ENCODE measurements at places on chromosomes 12 and 14.
A peak's percentile ranks its signal among the peaks of the same experiment; 100 is the strongest.

GRCh38 chr12:92107621-92108131 is 38.0 kb downstream of the BTG1 start:
- no peak for DNase-seq

DNA sequence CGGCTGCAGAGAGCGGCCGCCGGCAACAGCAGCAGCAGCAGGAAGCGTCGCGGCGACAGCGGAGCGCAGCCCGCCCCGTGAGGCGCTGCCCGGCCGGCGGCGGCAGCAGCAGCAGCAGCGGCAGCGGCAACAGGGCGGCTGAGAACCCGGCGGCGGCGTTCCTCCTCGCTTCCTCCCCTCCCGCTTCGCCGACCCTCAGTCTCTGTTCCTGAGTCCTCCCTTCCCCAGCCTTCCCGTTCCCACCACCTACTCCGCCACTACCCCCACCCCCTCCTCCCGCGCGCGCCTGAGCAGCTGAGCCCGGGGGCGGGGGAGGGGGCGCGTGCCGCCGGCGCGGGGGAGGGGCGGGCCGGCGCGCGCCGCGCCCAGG is 310 bp downstream of the BICDL1 start:
- no peak for DNase-seq

DNA sequence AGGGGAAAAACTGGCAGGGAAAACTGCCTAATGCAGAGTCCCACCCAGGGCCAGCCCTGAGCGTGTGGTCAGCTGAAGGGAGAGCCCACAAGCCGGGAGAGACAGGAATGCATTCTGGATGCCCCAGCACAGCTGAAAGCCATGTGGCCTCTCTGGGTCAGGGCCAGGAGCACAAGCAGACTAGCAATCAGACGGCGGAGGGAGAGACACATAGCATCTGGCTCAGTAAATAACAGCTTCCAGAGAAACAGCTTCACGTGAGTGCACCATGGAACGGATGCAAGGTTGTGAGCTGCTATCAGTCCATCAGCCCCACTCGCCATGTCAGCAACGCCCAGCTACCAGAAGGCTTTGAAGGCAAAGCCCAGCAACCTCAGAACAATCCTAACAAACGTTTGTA is 28.2 kb upstream of the TMEM106C start:
- no peak for DNase-seq

DNA sequence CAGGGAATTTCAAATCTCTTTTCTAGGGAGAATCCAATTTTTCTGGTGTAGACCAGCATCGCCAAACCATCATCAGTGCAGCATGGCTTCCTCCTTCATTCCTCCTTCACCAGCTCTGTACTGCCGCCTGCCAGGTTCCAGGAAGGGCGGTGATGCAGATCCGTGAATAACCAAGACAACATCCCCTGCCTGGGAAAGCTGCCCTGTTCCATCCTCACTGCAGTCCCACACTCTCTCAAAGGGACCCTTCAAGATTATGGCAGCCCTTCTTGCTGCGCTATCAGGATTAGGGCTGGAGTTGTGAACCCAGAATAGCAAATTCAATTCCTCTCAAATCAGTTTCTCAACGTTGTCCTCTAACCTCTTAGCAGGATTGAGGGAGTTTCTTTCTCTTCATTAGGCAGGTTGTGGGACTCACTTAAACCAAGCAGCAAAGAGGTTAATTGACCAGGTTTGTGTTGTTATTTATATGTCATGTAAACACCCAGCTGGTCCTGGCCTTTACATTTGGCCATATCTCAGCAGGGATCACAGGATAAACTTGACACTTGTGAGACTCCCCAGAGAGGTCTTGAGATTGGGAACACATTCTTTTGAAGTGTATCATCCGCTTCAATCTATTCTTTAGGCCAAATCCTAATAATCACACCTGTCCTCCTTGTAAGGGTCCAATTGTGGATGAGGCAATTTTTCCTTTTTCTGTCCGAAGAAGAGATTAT is 26.2 kb downstream of the TMEM30B start:
- DNase-seq = no peak

GRCh38 chr12:130667421-130667960 is 48.6 kb downstream of the RIMBP2 start:
- DNase-seq = no peak

DNA sequence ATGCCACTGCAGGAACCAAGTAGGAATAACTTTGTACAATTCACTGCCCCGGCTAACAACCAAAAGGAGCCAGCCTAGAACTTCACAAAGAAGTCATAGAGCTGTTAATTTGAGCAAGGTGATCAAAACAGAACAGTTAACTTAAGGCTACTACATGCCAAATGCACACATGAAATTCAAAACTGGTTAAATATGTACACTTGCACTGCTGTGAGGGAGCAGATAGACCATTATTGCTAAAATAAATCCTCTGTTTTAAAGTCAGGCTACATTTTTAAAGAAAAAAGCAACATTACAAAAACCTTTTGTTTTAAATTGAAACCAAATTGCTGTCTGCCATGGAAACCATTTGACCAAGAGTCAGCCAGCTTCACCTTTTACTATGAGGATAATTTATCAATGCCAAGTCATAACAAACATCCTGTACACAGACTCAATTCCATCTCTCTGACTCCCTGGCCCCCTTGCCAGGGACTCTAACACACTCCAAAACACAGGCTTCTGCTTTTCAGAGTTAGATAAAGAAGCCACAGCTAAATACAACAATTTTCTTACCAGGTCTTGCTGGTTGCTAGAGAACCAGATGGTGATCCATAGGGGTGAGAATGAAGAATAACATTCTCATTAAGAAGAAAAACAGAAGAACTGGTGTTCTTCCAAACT is 84.0 kb downstream of the LRP6 start:
- DNase-seq = no peak

GRCh38 chr14:54168489-54168888 is 211.9 kb upstream of the BMP4 start:
- no peak for DNase-seq

- no peak for DNase-seq
Observed at GRCh38 chr14:61555056-61555838, 140.1 kb upstream of the HIF1A start.

DNA sequence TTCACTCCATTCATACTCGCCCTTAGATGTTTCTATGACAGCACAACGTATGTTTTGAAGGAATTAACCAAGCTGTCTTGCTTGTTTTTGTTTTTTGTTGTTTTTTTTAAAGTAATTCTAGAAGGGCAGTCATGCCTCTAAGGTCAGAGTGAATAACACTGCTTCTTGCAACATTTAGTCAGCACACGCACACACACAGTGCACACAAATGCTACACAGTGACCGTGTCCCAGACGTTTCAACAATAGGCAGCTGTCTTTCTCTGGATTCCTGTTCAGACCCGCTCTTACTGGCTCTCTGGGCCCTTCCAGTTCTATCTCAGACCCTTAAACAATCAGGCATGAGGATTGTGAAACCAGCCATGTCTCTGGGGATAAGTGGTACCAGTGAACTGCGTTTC is 351.0 kb upstream of the FKBP4 start:
- no peak for DNase-seq

GRCh38 chr12:109927622-109928021 is 27.5 kb downstream of the TCHP start:
- no peak for DNase-seq

DNA sequence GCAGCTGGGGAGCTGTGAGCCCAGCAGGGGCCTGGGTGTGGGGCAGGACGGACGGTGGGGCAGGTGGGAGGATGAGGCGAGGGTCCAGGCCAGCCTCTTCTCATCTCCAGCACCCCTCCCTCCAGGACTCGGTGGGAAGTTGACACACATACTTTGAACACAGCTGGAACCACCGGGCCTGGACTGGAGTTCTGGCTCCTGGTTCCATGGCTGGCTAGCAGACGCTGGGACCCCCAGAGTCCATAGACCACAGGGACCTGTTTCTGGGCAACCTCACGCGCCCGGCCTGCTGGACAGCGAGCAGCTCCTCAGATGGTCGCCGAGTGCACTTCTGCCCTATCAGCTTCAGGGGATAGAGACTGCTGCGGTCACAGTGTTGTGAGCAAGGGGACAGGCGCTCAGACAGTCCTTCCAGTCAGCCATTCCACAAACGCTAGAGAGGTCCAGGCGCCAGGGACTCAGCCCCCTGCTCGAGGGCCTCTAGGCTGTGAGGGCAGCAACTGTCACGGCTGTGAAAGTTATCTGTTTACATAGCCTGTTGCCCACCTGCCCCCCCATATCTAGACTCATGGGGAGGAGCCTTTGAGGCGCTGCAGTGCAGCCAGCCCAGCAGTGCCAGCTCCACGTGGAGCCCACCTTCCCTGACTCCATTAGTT is 25.2 kb downstream of the TCHP start:
- no peak for DNase-seq

- no peak for DNase-seq
Observed at GRCh38 chr12:104248444-104248843, 32.9 kb downstream of the TXNRD1 start.

- DNase-seq = no peak
Observed at GRCh38 chr12:119547001-119547400, 46.6 kb upstream of the TMEM233 start.

GRCh38 chr12:121438905-121439304 is 39.0 kb downstream of the RNF34 start:
- no peak for DNase-seq

DNA sequence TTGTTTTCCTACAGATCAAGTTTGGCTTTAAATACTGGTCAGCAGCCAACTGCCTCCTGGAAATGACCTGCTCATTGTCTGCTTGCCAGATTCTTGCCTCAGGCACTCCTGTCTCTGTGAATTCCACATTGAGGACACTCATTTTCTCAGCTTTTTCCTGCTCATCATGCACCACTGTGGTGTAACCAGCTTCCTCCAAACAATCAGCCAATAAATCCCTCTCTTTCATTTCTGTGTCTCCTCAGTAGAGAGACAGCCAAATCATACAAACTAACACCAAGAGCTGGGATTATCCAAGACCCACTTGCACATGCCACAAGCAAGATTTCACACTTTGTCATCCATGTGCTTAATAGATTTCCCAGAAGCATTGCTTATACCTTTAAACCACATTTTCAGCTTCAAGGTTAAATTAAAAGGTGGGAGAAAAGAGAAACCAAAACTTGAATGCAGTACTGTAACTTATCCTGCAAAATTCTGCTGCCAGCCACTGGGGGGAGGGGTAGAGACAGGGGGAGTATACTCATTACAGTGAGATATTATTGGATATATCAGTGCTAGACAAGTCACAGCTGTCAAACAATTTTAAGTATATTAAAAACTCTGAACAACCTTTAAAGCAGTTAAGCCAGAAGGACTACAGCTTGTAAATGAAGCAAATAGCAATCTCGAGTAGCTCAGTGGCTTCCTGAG is 105.0 kb downstream of the PPP2R5E start:
- peak; percentile 66 for DNase-seq

Data from Caki2 (cell line).